Kidney glomerular epithelial cell (primary cell): ENCODE measurements at places on chromosomes 7 and 10.

GRCh38 chr7:134701272-134701671 lies 54.6 kb downstream of the BPGM start:
- DNase-seq: peak; percentile 8

DNA sequence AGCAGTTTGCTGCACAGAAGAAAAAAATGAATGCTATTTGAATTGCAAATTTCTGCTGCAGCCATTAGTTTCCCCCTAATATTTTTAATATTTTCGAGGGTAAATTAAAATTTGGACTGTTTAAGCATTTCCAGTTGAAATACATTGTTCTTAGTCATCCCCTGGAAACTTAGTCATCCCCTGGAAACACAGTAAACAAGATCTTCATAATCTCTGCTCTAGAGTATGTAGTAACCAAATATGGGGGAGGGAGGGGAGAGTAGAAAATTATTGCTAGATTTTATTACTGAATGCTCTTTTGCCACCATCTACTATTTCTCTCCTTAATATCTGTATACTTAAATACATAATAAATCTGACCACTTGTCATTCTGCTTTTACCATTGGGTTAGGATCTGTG lies 1053.3 kb downstream of the SORCS1 start:
- DNase-seq: no peak

- DNase-seq: peak; percentile 33
These were observed 22.0 kb downstream of the PRTFDC1 start for GRCh38 chr10:24930427-24930826.

DNA sequence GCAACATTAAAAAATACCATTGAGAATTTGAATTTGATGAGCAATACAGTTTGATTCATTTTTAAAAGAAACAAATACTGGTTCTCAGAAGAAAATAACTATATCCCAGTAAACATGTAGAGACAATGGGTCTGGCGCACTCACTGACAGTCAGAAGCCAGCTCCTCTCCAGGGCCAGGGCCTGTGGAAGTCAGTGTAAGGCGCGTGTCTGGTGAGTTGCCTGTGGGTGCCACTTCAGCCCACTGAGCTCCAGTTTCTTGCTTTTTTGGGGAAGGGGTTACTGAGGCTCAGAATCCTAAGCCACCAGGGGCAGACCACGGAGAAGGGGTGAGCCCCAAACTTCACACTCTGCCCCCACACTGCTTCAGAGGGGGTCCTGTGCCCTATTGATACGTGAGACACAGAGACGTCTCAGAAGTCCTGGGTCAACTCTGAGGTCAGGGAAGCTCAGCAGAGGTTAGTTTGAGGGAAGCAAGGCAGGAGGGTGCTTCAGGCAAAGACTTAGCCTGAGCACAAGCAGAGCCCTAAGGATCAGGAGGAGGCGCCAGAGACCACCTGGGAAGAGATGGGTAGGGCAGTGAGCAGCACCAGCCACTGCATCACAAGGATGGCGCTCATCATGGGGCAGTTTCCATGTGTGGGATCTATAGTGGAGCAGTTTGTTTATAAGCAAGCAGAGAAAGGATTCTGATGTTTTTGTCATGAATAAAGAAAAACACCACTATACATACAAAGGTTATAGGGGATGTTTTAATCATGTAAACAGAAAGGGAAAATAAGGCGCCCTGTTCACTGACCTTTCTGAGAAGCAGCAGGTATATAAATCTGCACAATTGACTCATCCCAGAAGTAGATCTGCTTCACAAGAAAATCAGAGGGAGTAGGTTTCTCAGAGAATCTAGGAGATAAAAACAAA lies 95.7 kb downstream of the PKD1L1 start:
- no peak for DNase-seq

DNA sequence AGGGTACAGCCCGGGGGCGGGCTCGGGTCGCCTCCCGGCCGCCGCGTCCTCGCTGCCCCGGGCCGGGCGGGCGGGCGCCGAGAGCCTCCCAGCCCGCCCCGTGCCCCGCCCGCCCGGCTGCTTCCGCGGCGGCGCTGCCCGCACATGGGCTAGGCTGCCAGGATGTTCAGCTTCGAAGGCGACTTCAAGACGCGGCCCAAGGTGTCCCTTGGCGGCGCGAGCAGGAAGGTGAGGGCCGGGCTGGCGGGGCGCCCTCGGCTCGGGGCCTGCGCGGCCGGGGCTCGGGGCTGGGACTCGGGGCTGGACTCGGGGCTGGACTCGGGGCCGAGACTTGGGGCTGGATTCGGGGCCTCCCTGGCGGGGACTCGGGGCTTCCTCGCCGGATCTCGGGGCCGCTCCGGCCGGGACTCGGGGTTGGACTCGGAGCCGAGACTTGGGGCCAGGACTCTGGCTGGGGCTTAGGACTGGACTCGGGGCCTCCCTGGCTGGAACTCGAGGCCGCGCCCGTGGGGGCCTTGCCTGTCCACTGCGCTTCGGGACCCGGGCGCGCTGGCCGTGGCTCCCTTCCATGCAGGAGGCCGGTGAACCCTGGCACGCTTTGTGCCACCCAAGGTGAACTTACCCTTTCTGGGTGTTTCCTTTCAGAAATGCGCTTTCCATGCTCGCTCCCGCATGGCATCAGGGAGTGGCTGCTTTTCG lies 534 bp downstream of the UBE3C start:
- DNase-seq: no peak

- peak; percentile 47 for DNase-seq
These were observed 494 bp upstream of the RHBDD2 start for GRCh38 chr7:75878312-75878768.

GRCh38 chr10:27611236-27611635 lies 107.1 kb downstream of the RAB18 start:
- DNase-seq: no peak

DNA sequence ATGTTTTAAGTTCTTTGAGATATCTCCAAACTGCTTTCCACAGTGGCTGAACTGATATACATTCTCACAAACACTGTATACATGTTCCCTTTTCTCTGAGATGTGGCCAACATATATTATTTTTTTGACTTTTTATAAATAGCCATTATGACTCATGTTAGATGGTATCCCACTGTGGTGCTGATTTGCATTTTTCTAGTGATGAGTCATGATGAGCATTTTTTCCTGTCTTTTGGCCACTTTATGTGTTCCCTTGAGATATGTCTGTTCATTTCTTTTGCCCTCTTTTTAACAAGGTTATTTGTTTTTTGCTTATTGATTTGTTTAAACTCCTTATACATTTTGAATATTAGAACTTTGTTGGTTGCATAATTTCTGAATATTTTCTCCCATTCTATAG lies 1055.1 kb downstream of the NXPH1 start:
- peak; percentile 28 for DNase-seq

GRCh38 chr10:61786728-61787127 lies 114.8 kb upstream of the ARID5B start:
- peak; percentile 23 for DNase-seq

DNA sequence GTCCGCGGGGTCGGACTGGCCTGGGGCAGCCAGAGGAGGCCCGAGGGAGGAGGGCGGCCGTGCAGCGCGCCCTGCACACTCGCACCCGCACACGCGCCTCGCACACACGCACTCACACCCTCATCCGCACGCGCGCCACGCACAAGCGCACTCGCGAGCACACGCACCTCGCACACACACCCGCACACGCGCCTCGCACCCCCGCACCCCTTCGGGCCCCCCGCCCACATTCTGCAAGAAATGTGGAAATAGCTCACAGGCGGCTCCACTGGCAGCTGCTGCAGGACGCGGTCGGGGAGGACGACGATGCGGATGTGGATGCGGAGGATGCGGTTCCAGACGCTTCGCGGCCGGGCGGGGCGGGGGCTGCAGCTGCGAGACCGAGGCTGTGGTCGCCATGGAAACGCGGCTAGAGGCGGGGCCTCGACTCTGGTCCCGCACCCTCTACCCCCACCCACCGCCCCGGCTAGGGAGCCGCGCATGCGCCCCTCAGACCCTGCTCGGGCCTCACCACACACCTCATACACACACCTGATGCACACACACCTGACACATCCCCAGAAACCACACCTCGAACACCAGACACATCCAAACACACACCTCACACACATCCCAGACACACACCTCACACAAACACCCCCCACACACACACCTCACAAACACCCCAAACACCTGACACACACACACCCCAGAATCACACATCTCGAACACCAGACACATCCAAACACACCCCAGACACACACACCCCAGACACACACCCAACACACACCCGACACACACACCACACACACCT lies at the start of gene CALY:
TSS of gene CALY (minus strand) at position 320 of the 793 bp plus-strand sequence. CDS start 7,907 bp downstream, outside the sequence.
- no peak for DNase-seq
